Mucosa of descending colon (tissue), 3 donors: ENCODE measurements at places on chromosomes 12 and 14. TPM values are rescaled to one million over a fixed set of nuclear protein-coding genes. Genes with fewer than 3 reads are reported as not detected.

DNA sequence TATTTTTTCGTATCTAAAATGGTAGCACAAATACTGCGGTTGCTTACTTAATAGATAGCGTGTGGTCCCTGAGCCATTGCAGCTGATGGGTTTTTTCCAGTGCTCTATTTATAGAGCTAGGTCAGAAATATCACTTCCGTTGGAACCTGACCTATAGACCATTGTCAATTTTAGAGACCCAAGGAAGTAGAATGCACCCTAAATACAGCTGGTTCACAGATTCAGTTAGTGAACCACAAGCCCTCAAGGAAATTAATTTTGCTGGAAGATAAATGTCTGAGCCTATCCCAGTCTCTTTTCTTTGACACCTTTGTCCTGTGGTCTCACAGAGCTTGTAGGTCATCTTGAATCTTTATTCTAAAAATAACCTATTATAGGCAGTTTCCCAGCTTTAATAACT, 391.0 kb downstream of the ZFP36L1 start:
- no peak for DNase-seq

DNA sequence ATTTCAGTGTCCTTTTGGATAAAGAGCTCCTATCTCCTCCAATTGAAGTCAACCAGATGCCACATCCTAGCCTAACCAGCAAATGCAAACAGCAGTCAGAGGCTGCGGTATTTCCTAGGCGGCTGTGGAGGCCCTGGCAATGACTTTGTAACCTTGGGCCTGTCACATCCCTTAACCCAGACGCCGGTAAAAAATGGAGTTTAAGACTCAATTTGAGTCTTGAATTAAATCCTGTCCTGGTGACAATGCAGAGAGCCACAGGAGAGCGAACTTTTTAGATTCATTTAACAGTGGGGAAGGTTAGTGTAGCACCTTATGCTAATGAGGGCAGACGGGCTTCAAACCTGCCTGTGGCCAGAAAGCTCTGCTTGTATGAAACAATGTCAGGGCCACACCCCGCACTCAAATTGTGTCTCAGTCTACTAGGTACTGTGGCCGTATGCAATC, 1.3 kb downstream of the C12orf75 start:
- no peak for DNase-seq

GRCh38 chr14:62117751-62118105, 355.5 kb downstream of the SNAPC1 start:
- no peak for DNase-seq

The KRT77 gene
- total RNA-seq: not detected

DNA sequence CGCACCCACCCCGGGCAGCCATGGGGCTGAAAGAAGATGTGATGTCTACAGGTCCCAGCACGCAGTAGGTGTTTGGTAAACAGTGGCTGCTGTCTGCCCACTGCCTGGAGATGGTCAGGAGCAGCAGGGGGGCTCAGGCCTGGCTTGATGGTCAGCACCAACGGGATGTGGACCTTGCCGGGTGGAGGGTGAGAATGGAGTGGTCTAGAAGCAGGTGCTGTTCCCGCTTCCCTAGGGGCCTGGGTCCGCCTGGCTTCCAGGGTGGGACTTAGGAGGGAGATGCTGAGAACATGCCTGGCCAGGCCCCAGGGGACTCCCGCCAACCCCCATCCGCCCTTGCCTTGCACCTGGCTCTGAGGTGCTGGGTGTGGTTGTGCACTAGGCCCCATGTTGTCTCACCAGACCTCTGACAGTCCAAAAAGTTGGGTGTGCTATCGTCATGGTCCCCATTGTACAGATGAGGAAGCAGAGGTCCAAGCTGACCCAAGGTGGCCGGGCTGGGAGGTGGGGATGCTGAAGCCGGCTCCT, 12.9 kb downstream of the FAM222A start:
- DNase-seq: no peak

DNA sequence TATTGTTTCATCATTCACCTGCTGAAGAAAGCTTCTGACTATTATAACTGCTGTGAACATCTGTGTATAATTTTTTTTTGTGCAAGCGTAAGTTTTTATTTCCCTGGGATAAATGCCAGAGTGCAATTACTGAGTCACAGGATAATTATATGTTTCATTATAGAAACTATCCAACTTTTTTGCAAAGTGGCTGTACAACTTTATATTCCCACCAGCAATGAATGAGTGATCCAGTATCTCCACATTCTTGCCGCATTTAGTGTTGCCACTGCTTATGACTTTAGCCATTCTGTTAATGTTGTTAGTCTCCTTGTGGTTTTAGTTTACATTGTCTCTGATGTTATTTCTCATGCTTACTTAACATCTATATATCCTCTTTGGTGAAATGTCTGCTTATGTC, 88.1 kb upstream of the CCDC175 start:
- DNase-seq: no peak

The AQP2 gene
- total RNA-seq: not detected

GRCh38 chr12:26713885-26714383, 119.1 kb downstream of the ITPR2 start:
- no peak for DNase-seq

DNA sequence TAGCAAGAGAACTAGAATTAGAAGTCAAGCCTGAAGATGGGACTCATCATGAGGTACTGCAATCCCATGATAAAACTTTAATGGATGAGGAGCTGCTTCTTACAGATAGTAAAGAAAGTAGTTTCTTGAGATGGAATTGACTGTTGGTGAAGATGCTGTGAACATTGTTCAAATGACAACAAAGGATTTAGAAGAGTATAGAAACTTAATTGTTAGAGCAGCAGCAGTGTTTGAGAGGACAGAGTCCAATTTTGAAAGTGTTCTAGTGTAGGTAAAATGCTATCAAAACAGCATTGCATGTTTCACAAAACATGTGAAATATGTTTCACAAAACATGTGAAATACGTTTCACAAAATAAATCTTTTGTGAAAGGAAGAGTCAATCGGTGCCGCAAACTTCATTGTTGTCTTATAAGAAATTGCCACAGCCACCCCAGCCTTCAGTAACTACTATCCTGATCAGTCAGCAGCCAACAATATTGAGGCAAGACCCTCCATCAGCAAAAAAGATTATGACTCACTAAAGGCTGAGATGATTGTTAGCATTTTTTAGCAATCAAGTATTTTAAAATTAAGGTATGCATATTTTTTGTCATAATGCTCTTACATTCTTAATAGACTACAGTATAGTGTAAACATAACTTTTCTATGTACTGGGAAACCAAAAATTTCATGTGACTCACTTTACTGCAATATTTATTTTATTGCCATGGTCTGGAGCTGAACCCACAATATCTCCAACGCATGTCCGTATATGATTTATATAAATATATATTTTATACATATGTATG, 173.4 kb upstream of the BMP4 start:
- DNase-seq: no peak

The PPP1R36 gene
- 1.8 TPM for total RNA-seq

The CAPZA3 gene
- not detected for total RNA-seq

DNA sequence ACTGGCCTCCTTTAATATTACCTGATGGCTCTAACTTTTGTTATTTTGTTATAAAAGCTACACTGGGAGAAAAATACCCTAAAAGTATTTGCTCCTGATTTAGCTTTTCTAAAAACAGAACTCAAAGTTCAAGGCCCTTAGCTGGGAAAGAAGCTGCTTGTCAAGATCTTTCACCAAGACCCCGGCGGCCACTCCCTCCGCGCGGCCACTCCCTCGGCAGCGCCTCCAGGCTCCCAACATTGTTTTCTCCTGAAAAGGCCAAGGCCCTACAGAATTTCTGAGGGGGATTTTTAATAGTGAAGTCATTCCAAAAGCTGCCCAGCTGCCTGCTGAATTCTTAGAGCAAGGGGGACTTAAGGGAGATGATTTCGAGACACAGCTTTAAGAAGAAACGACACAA, 96.4 kb downstream of the NTN4 start:
- DNase-seq: peak; percentile 62

GRCh38 chr14:67853715-67854114, 34.1 kb downstream of the RAD51B start:
- DNase-seq: no peak

DNA sequence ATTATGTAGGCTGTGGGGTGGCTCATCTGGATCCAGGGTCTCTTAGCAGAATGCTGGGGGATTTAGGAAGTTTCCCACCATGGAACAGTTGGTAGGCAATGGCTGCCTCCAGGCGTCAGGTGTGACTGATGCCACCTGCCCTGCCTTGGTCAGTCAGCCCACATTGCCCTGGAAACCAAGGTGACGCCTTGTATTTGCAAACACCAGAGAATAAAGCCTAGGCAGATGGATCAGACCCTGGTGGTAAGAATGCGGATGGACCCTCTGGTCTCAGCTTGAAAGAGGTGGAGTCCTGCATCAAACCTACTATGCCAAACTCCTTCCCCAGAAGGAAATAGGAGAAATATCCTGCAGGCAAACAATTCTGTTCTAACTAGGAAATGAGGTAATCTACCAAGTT, 38.2 kb downstream of the NCKAP5L start:
- no peak for DNase-seq

DNA sequence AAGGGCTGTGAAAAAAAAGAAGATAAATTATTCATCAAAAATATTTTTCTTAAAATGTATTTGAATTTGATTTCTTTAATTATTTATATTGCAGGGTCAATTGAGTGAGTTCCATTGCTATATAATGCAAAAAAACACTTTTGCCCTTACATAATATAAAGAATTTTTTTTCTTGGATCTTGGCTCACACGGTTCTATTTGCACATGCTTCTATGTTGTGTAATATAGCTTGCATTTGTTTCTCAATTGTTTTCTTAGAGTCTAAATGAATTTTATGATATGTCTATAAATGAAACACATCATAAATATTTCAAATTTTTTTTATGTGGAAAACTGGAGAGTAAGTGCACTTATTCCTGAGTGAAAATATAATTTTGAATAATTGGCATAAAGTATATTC, 694.2 kb downstream of the SLC6A15 start:
- no peak for DNase-seq

DNA sequence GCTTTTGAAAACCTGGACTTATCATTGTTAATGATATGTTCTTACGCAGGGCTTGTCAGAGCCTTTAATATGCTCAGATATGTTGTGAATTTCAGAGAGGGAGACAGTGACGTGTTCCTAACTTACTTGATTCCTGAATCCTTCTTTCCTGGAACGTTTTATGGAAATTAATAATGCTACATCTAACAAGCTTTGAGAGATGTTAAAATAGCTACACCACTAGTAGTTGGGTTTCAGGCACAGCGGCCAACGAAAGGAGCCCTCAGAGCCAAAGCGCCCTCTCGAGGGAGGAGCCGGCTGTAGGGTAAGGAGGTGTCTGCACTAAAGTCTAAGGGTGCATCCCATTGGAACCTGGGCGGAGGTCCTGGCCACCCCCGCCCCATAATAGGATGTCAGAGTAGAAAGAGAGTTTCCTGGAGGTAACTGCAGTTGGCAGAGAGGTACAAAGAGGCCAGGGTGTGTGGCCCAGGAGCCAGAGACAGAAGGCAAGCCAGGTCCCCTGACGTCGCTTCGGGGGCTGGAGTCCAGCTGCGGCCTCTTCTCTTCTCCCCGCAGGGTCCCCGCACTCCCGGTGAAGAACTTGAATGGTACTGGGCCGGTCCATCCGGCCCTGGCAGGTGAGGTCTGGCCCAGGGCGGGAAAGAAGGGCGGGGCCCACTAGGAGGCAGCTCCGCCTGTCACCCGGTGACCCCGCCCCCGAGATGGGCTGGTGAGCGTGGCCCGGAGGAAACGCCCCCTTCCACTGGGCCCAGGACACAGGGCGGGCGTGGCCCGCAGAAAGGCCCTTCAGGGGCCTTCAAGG, 36.3 kb downstream of the DTX1 start:
- DNase-seq: peak; percentile 84

DNA sequence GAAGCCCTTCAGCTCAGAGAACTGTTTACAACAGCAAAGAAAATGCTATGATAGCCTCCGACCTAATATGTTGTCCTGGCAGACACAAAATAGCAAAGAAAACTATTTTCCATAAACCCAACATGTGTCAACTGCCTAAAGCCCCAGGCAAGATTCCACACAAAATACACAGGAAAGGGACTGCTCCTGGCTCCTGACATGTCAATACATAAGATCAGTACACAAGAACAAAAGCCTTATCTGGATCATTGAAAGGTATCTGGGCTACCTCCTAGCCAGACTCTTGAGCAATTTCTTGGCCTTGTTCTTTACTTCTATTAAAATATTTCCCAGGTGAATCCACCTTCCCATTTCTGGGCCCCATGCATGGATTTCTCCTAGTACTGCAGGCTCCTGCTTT, 242.3 kb upstream of the GRIP1 start:
- no peak for DNase-seq

DNA sequence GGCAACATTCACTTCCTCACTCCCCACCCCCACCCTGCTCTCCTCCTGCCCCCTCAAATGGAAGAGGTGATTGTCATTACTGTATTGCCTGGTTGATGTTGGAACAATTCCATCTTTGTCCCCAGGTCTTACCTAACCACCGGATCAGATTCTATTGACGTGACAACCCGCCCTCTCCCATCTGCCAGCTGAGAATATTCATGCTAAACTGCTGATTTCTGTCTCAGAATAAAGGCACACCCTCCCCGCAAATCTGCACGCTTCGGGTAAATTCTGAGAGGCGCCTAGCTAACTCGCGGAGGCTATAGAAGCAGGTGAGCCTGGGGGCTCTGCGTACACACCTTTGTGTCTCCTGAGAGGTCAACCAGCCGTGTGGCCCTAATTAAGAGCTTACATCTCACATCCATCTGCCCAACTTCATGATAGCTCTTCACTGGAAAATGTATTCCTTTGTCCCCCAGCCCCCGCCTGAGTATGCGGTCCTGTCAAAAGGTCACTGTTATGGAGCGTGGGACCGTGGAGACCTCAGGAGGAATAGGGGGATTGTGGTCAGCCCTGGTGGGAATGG, 1054.3 kb downstream of the VRK1 start:
- no peak for DNase-seq

The KRT83 gene
- not detected for total RNA-seq

GRCh38 chr14:58740379-58740935, 102.7 kb downstream of the DACT1 start:
- DNase-seq: no peak

- no peak for DNase-seq
Observed at GRCh38 chr12:123105211-123105826, 45.6 kb downstream of the PITPNM2 start.

The GPR137C gene
- 0.51 TPM for total RNA-seq

DNA sequence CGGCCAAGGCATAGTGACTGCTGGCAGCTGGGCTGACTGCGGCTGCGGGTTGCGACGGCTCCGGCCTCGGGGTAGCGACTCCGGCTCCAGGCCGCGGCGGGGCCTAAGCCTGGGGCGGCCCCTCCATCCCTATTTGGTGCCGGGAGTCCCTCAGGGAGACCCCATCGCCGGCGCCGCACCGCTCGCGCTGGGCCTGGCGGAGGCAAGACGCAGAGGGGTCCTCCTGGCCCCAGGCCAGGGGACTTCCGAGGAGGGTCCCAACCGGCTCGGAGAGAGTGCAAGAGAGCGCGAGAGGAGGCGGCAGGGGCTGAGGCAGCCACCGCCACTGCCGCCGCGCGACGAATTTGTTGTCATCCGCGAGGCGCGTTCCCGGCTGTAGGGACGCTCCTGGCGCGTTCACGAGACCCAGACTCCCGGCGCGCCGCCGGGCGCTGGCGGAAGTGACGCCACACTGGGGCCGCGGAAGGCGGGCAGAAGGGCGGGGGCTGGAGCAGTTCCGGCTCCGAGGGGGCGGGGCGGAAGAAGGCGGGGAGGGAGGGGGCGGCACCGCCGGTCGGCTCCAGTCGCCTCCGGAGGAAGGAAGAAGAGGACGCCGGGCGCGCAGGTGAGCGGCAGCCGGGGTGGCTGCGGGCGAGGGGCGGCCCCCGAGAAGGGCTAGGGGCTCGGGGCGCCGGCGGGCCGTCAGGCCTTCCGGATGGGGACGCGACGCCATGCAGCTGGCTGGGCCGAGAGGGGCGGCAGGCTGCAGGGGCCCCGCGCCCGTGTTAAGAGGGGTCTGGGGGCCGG, at the start of the genes ATG2B and GSKIP:
ATG2B (minus strand) TSS at position 377 of the 786 bp plus-strand sequence; CDS start at position 12, 365 bp downstream.
GSKIP (plus strand) TSS at position 562 of the 786 bp plus-strand sequence. CDS start 18,722 bp downstream, outside the sequence.
- peak; percentile 97 for DNase-seq

The BMP4 gene
- total RNA-seq: 16.0 TPM
